CD4-positive, alpha-beta T cell (primary cell): ENCODE measurements at places on chromosomes 2 and 18. TPM values are rescaled to one million over a fixed set of nuclear protein-coding genes. Genes with fewer than 3 reads are reported as not detected.

GRCh38 chr18:58054041-58054781, 10.2 kb downstream of the NEDD4L start:
- no peaks in the 10 kb centered on the region for H3K36me3 ChIP-seq
- H3K4me3 ChIP-seq: no peak overlapping the region
- H3K27ac ChIP-seq: no peak overlapping the region
- no peaks in the 10 kb centered on the region for H3K27me3 ChIP-seq
- DNase-seq: no peak

REG3A gene
- not detected for total RNA-seq

LRRC30 gene
- not detected for total RNA-seq

DNA sequence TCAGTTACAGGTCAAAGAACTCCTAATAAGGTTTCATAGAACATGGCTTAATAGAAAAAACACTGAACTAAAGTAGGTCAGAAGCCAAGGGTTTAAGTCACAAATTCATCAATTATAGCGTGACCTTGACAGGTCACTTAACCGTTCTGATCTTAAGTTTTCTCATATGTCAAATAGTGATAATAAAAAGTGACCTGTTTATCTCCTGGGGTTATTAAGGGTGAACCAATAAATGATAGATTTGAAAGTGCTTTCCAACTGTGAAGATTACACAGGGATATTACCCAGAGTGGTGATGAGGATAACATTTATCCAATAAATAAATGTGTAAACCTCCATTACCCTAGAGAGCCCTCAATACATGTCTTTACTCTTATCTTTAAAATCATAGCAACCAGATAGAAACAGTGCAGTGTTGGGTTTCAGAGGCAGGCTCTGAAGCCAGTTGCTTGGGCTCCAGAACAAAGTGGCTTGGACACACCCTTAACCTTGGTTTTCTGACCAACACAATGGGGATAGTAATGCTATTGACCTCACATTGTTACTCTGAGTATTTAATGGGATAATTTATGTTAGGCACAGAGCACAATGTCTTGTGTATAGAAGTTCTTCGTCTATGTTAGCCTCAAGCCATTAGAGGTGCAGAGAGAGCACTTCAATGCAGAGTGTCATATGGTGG, 48.6 kb downstream of the KLHL14 start:
- no peaks in the 10 kb centered on the region for H3K27me3 ChIP-seq
- no peak for DNase-seq
- H3K36me3 ChIP-seq: no peaks in the 10 kb centered on the region
- no peak overlapping the region for H3K27ac ChIP-seq
- H3K4me3 ChIP-seq: no peak overlapping the region

- H3K4me3 ChIP-seq: no peak overlapping the region
- no peaks in the 10 kb centered on the region for H3K36me3 ChIP-seq
- no peaks in the 10 kb centered on the region for H3K4me1 ChIP-seq
- H3K27ac ChIP-seq: no peak overlapping the region
- no peak for DNase-seq
Measured at GRCh38 chr2:102603904-102604303, 15.4 kb upstream of the SLC9A2 start.

CREG2 gene
- 0.03 TPM for total RNA-seq

GRCh38 chr18:75818383-75818782, 390.9 kb upstream of the SMIM21 start:
- no peak overlapping the region for H3K27ac ChIP-seq
- no peak for DNase-seq
- no peaks in the 10 kb centered on the region for H3K4me1 ChIP-seq
- no peaks in the 10 kb centered on the region for H3K27me3 ChIP-seq

GRCh38 chr2:74939919-74940812, 18.3 kb upstream of the POLE4 start:
- H3K4me3 ChIP-seq: no peak overlapping the region
- no peak overlapping the region for H3K27ac ChIP-seq
- no peaks in the 10 kb centered on the region for H3K36me3 ChIP-seq
- DNase-seq: no peak

GRCh38 chr2:165192729-165193128, 11.1 kb downstream of the SCN3A start:
- H3K27ac ChIP-seq: no peak overlapping the region
- DNase-seq: no peak
- H3K36me3 ChIP-seq: no peaks in the 10 kb centered on the region
- H3K4me1 ChIP-seq: no peaks in the 10 kb centered on the region
- no peaks in the 10 kb centered on the region for H3K27me3 ChIP-seq
- H3K4me3 ChIP-seq: no peak overlapping the region

KIAA1328 gene
- total RNA-seq: 8.7 TPM

DNA sequence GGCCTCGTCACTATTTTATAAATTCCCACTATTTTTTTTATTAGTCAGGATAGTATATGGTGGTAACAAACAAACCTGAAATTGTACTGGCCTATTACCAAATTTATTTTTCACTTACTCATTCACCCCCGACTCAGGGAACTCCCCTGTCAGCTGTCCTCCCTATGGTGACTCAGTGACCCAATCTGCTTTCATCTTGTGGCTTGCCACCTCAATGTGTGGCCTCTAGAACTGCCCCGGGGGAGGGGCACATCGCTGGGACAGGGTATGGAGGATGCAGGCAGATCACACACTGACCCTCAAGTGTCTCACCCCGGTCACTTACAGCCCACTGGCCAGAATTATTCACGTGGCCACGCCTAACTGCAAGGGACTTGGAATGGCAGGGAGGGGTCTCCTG, 71.6 kb downstream of the ACTR2 start:
- no peaks in the 10 kb centered on the region for H3K36me3 ChIP-seq
- H3K4me1 ChIP-seq: peaks cover 27% of the 10 kb centered on the region
- no peaks in the 10 kb centered on the region for H3K27me3 ChIP-seq
- no peak overlapping the region for H3K4me3 ChIP-seq

ASAP2 gene
- total RNA-seq: 0.16 TPM

DNA sequence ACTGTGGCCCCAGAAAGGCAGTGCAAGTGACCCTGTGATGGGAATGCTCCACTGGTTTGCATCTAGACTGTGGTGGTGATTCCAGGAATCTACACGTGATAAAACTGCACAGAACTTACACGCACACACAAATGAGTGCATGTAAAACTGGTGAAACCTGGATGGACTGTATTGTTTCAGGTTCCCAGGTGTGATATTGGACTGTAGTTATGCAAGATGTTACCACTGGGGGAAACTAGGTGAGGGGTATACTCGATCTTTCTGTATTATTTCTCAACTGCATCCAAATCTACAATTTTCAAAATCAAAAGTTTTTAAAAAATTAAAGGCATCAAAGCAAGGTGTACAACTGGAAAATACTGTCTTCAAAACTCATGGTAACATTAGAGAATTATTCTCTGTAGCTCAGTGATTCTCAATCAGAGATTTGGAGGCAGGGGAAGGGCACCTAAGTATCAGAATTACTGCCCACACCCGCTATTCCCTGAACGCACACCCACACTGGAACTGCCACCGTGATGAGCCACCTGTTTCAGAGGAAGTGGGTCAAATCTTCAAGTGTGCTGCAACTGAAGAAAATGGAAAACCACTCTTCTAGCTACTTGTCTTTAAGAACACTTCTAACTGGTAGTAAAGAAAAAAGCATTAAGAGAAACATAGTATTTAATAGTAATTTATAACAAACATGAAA, 26.7 kb downstream of the PTPN2 start:
- H3K27me3 ChIP-seq: no peaks in the 10 kb centered on the region
- H3K4me1 ChIP-seq: peaks cover 5% of the 10 kb centered on the region
- no peak overlapping the region for H3K27ac ChIP-seq

DNA sequence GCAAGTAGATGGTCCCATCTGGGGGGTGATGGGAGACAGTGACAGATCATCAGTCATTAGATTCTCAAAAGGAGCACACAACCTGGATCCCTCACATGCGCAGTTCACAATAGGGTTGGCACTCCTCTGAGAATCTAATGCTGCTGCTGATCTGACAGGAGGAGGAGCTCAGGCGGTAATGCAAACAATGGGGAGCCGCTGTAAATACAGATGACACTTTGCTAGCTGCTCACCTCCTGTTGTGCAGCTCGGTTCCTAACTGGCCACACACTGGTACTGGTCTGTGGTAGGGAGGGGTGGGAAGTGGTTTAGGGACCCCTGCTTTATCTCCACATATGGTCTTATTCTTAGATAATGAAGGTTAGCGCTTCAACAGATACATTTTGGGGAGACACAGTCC, 506.6 kb downstream of the PLCL1 start:
- no peak overlapping the region for H3K4me3 ChIP-seq
- H3K27ac ChIP-seq: no peak overlapping the region
- no peaks in the 10 kb centered on the region for H3K4me1 ChIP-seq
- no peak for DNase-seq
- no peaks in the 10 kb centered on the region for H3K36me3 ChIP-seq

- H3K36me3 ChIP-seq: peaks cover 30% of the 10 kb centered on the region
- H3K4me1 ChIP-seq: no peaks in the 10 kb centered on the region
- no peaks in the 10 kb centered on the region for H3K27me3 ChIP-seq
- H3K4me3 ChIP-seq: no peak overlapping the region
- no peak overlapping the region for H3K27ac ChIP-seq
Measured at GRCh38 chr18:57029761-57030160, 117.1 kb upstream of the BOD1L2 start.

DNA sequence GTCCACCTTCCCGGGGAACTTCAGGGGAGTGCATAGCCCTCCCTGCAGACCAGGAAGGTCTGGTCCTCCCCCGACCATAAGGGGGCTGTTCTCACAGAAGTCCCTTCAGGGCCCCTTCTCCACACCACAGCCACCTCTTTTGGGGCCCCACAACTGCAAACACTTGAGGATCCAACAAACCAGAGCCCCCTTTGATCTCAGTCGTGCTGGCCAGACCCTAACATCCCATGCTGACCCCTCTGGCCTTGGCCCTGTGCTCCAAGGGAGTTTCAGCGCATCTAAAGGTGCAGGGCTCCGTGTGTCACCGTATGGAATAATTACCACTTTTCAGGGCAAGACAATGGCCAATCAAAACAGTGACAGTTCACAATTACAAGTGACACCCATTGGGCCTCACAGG, 57.7 kb downstream of the ADNP2 start:
- H3K27me3 ChIP-seq: peaks cover 25% of the 10 kb centered on the region
- no peaks in the 10 kb centered on the region for H3K36me3 ChIP-seq
- H3K27ac ChIP-seq: no peak overlapping the region
- no peak for DNase-seq

FOXD4L1 gene
- total RNA-seq: not detected

DNA sequence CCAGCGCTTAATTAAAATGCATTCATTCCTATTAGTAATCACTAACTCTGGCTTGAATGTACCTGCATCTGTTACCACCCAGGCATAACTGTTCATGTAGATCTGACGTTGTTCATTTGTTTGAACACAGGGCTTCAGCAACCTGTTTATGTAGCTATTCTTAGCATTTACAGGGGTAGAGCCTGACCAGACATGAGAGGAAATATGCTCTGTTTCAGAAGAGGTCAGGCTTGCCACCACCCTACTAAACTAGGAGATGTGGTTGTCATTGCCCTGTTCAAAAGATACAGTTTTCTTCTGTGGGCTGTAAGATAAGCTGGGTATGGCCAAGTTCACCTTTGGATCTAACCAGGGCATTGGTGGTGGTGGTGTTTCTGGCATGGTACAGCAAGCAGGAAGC, 8.8 kb downstream of the MGAT5 start:
- no peak for DNase-seq
- H3K4me3 ChIP-seq: no peak overlapping the region
- H3K27me3 ChIP-seq: no peaks in the 10 kb centered on the region

DNA sequence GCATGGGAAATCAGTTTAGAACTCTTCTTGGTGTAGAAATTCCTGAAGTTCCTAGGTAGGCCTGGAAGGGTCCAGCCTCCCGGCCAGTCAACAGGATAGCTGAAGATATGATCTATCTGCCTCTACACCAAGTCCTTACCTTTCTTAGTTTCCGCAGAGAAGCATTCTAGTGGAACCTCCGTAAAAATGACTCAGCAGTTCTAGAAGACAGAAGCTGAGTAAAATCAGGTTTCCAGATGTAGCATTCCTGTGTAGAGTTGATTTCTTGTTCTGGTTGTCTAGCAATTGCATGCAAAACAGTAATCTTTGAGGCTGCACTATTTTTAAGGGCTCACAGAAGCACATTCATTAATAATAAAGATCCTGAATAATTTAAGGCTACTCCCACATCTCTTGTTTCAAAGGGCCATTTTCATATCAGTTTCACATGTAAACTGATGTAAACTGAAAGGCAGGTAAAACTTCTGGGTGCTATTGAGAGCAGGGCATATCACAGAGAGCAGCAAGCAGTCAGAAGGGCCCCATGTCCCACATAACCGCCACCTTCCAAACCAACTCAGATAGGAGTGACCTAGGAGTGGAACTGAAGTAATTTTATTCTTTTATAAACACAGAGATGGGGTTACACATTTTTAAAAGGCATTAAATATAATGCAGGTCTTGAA, 3.2 kb upstream of the DYTN start:
- H3K4me1 ChIP-seq: no peaks in the 10 kb centered on the region
- H3K4me3 ChIP-seq: no peak overlapping the region
- no peaks in the 10 kb centered on the region for H3K27me3 ChIP-seq
- H3K36me3 ChIP-seq: no peaks in the 10 kb centered on the region
- no peak overlapping the region for H3K27ac ChIP-seq
- no peak for DNase-seq

CYP27A1 gene
- not detected for total RNA-seq

RBKS gene
- 2.6 TPM for total RNA-seq

MAB21L4 gene
- not detected for total RNA-seq

VWA3B gene
- not detected for total RNA-seq

LCT gene
- total RNA-seq: 0.06 TPM

ANKMY1 gene
- 25.7 TPM for total RNA-seq

- H3K27ac ChIP-seq: no peak overlapping the region
- H3K4me1 ChIP-seq: peaks cover 3% of the 10 kb centered on the region
- H3K36me3 ChIP-seq: peaks cover 24% of the 10 kb centered on the region
Measured at GRCh38 chr2:25387876-25388449, 46.2 kb upstream of the DNMT3A start.

DNA sequence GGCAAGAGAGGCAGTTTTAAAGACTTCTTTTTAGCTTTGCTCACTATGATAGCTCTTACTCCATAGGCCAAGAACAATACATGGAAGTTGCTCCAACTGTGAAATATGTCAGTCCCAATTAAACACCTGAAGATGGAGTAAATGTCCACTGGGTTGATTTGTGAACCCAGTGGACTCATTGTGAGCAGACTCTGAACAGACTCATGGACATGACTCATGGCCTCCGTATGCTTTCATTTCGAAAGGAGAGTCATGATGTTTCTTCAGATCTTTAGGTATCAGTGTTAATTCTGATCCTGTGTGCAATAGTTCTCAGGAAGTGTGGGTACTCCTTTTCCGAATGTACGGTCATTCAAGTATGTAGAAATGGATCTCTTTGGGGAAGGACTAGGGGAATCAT, 5.4 kb upstream of the CWC22 start:
- H3K4me1 ChIP-seq: no peaks in the 10 kb centered on the region
- no peak overlapping the region for H3K4me3 ChIP-seq
- no peak overlapping the region for H3K27ac ChIP-seq
- H3K36me3 ChIP-seq: no peaks in the 10 kb centered on the region
- peaks cover under 1% of the 10 kb centered on the region for H3K27me3 ChIP-seq

DNA sequence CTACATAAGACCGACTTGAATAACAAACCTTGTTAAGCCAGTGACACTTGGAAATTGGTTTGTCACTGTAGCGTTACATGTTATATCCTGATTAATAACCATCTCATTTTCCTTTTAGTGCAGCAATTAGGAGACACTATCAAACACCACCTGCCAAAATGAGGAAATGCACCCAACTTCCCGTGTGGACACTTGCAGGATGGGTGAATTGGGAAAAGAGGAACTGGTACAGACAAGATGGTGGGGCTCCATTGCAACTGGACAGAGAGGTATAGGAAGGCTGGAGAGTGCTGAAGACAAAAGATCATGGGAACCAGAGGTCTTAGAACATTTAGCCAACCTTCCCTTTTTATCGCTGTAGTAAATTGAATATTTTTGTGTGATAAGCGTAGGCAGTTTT, 816.3 kb upstream of the HS6ST1 start:
- H3K36me3 ChIP-seq: no peaks in the 10 kb centered on the region
- H3K27ac ChIP-seq: no peak overlapping the region
- H3K27me3 ChIP-seq: no peaks in the 10 kb centered on the region
- H3K4me3 ChIP-seq: no peak overlapping the region

GKN2 gene
- total RNA-seq: not detected

STARD6 gene
- total RNA-seq: not detected
